ENCODE measurements at places on chromosomes 16 and 17.

GRCh38 chr17:81417049-81417878, 22.0 kb downstream of the BAHCC1 start:
- DNase-seq: no peak

GRCh38 chr16:73483934-73484711, 436.2 kb upstream of the ZFHX3 start:
- no peak for DNase-seq

- DNase-seq: peak; percentile 60
Observed at GRCh38 chr17:50169121-50169764, 3.4 kb downstream of the SGCA start.

GRCh38 chr17:44878627-44879221, 20.5 kb downstream of the EFTUD2 start:
- DNase-seq: peak; percentile 59

DNA sequence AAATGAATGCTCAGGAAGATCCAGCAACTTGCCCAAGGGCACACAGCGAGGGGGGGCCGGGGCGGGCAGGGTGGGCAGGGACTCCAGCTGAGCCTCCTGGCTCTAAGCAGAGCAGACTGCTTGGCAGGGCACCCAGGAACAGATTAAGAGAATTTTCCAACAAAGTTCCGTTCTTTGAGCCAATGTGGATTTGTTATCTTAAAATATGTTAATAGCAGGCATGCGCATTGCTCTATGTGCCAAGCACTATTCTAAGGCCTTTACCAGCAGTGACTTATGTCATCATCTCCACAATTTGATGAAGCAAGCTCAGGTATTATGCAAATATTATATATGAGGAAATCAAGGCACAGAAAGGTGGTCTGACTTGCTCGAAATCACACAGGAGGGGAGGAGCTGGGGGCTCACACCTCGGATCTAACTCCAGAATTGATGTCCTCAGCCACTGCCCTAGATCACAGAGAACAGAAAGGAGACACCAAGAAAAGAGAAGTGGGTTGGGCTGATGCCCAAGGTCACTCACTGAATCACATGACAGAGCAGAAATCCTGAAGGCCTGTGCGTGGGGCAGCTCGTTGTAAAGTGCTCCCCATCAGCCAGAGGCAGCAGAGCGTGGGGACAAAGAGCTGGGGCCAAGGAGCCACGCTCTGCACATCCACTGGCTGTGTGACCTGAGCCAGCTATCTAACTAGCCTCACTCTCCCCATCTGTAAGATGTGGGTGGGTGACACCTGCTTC, 23.2 kb upstream of the MEAK7 start:
- peak; percentile 68 for DNase-seq

GRCh38 chr17:8644507-8644902, 14.0 kb upstream of the MYH10 start:
- DNase-seq: no peak

DNA sequence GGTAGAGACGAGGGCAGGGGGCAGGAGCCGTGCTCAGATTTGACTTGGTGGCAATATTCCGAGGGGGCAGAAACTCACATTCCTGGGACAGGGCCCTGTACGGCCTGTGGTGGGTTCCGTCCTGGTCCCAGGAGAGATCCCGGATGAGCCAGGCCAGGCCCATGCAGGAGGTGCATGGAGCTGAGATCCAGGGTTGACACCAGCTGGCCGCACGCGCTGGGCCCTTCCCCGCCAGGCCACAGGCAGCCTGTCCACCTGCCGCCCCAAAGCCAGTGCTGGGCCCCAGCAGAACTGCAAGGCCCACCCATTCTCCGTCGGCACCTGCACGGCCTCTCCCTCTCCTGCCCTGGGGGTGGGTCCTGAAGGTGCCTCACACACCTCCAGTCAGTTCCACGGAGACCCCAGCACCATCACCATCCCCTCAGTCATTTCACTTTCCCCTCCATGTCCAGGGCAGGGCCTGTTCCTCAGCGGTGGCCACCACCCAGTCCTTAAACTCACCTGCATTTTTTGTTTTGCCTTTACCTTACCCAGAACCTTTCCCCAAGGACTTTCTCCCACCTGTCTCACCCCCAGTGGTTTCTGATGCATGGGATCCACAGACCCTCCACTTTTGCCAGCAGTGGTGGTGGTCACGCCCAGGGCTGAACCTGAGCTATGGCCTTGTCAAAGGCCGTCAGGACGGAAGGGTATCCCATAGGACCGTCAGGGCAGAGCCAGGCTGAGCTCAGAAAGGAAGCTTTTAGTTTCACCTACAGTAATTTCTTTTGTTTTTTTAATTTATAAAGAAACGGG, 25.1 kb upstream of the CDH15 start:
- no peak for DNase-seq

DNA sequence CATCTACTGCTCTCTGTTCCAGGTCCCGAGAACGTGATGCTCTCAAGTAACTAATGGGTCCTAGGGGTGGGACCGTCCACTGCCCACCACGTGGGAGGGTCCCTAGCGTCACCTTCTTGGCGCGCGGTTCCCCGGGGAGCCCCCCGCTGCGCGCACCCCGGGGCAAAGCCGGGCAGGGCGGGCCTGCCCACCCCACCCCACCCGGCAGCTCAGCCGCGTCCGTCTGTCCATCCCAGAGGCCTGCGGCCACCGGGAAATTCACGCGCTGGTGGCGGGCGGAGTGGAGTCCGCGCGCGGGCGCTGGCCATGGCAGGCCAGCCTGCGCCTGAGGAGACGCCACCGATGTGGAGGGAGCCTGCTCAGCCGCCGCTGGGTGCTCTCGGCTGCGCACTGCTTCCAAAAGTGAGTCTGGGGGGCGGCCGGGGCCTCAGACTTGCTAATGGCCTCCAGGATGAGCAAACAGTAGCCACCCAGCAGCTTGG, 494 bp downstream of the PRSS41 start:
- no peak for DNase-seq

GRCh38 chr16:68999114-68999513, 106.3 kb upstream of the HAS3 start:
- no peak for DNase-seq

DNA sequence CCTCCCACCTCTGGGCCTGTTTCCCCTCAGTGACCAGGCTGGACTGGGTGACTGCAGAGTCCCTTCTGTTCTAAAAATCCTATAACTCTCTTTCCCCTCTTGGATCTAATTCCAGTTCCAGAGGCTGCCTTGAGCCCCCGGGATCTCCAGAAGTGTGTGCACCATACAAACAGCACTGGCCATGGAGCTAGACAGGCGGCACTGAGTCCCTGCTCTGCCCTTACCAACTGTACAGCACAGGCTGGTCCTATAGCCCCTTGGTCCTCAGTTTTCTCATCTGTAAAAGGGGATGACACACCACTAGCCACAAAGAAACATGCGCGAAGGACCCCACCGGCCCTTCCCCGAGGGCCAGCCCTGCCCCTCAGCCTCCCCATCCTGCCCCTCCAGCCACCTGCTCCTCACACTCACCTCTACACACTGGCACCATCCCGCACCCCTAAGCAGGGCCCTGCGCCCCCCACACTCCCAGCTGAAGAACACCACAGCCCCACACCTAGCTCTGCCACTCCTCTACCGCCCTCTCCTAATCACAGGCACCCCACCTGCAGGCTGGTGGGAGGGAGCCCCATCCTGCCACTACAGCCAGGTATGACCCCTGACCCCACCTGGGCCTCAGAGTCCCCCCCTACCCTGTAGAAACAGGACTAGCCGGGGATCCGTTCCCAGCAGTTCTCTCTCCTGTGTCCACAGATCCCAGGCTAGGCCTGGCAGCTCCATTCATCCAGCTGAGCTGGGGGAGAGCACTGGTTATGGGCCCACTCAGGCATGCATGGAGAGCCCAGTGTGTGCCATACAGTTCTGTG, 913 bp upstream of the KRT16 start:
- no peak for DNase-seq

DNA sequence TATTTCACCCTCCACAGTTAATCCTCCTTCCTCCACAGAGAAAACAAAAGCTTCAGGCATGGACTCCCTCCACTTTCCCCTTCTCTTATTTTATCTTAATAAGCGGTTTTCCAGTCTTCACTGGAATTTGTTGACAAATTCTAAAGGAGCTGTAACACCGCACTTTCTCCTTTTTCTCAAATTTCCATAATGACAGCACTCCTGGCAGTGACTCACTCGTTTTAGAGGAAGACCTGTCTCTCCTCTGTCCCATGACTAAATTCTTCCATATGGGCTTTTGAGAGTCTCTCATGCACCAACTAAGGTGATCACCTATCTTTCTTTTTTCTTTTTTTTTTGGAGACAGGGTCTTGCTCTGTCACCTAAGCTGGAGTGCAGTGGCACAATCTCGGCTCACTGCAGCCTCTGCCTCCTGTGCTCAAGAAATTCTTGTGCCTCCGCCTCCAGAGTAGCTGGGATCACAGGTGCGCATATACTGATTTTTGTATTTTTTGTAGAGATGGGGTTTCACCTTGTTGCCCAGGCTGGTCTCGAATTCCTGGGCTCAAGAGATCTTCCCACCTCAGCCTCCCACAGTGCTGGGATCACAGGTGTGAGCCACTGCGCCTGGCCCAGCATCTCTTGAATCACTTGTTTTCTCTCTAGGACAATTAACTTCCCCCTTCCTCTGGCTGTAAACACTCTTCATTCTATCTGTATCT, 7.7 kb downstream of the ITGAM start:
- peak; percentile 66 for DNase-seq

DNA sequence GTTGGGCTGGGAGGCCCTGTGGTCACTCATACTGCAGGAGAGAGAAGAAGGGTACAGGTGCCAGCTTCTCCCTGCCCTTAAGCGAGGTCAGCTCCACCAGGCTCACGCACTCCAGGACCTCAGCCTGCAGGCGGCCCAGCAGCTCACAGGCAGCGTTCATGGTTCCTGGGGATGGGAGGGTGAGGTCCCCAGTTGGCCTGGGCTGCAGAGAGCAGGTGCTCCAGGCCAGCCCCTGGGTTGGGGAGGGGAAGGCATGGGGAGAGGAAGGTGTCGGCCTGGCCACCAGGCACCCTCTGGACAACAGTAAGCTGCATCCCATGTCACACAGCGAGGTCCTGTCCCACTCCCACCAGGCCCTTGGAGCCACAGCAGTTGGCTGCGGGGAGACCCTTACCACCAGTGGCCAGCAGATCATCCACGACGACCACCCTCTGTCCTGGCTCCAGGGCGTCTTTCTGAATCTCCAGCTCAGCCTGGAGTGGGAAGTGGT, 2.0 kb downstream of the APRT start:
- DNase-seq: no peak

DNA sequence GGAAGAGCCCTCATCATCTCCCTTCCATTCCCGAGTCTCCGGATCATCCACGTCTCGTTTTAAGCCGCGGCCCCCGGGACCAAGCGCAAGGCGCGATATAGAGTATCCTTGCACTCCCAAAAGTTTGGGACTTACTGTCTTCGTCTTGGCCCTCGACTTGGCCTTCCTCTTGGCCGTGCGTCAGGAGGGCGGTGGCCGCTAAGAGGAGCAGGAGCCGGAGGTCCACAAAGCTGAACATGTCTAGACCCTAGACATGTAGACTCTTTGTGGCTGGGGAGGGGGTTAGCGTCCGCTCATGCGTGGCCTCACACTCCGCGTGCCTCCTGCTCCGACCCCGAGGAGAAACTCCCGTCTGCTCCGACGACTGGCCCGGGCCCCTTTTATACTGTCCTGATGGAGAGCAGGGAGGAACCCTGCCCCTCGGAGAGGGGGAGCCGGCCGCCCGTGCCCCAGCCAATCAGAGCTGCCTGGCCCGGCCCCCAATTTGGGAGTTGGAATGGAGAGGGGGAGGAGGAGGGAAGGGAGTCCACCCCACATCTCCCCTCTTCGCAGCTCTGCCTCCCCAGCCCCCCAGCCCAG, at the start of gene COL1A1:
Gene COL1A1 (minus strand): TSS at position 356 of the 579 bp plus-strand sequence. CDS start 118 bp downstream, at position 238.
- DNase-seq: no peak

DNA sequence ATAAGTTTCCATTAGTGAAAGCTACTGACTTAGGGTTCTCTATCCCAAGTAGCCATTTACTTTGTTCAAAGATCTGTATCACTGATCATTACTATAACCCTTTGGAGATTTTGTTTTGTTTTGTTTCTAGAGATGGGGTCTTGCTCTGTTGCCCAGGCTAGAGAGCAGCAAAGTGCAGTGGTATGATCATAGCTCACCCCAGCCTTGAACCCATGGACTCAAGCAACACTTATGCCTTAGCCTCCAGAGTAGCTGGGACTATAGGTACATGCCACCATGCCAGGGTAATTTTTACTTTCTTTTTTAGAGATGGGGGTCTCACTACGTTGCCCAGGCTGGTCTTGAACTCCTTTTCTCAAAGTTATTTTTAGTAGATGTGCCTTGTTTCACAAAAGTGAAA, 154.7 kb downstream of the KCNJ2 start:
- no peak for DNase-seq

- DNase-seq: no peak
Observed at GRCh38 chr17:79090443-79091225, 16.0 kb downstream of the ENGASE start.

GRCh38 chr16:48091117-48091516, 64.7 kb downstream of the ABCC12 start:
- DNase-seq: no peak

DNA sequence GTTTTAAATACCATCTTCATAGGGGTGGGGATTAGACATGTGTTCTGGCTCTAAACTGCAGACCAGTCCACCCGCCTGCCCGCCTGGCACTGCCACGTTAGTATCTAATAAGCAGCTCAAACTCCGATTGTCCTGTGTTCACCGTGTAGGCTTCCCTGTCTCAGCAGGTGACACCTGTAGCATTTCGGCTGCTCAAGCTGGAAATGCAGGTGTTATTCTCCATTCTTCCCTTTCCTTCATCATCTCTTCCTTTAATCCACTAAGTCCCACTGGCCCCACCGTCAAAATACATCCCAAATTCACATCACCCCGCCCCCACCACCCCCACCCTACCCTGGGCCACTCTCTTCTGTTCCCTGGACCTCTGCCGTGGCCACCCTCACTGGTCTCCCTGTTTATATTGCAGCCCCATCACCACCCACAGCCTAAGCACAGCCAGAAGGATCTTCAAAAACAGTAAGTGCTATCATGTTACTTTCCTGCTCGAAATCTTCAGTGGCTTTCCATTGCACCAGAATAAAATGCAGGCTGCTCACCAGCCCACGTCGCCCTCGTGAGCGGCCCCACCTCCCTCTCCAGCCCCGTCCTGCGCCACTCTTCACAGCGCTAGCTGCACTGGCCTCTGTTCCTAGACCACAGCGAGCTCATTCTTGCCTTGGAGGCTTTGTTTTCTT, 65.1 kb downstream of the RTN4RL1 start:
- no peak for DNase-seq

DNA sequence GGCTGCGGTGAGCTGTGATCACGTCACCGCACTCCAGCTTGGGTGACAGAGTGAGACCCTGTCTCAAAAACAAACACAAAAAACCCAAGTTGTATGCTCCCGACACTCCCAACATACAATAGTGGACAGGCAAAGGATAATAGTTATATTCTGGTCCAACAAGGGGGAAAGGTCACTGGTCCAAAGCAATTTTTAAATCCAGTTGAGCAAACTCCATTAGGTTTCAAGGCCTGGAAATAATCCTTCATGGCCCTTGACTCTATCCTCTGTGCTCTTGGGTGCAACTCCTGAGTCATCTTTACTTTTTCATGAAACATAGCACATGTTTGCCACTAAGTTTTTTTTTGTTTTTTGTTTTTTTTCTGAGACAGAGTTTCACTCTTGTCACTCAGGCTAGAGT, 50.3 kb upstream of the PHOSPHO1 start:
- no peak for DNase-seq

GRCh38 chr17:1275962-1276736, 3.3 kb upstream of the TRARG1 start:
- peak; percentile 78 for DNase-seq

- DNase-seq: no peak
Observed at GRCh38 chr16:27434141-27435051, 32.4 kb downstream of the IL21R start.

Data from suppressor macrophage treated with lipopolysaccharide for 1 hour (primary cell).